Naive thymus-derived CD8-positive, alpha-beta T cell (primary cell): ENCODE measurements at places on chromosomes 1 and 21.

GRCh38 chr1:168556647-168557046, 12.8 kb upstream of the XCL2 start:
- DNase-seq, result no peak

DNA sequence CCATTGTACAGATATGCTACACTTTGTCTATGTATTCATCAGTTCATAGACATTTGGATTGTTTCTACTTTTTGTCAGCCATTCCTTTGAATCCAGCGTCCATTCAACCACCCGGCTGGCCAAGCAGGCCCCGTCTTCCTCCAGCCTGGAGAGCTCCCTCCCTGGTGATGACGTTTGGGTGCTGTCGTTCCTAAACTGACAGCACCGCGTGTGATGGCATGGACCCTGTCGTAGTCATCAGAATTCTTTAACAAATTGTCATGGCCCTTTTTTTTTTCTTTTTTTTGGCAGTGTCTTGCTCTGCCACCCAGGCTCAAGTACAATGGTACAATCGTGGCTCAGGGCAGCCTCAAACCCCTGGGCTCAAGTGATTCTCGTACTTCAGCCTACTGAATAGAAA, 138.6 kb upstream of the ERRFI1 start:
- no peak for DNase-seq

- DNase-seq, result no peak
Observed at GRCh38 chr1:157437296-157437695, 115.0 kb downstream of the FCRL5 start.

DNA sequence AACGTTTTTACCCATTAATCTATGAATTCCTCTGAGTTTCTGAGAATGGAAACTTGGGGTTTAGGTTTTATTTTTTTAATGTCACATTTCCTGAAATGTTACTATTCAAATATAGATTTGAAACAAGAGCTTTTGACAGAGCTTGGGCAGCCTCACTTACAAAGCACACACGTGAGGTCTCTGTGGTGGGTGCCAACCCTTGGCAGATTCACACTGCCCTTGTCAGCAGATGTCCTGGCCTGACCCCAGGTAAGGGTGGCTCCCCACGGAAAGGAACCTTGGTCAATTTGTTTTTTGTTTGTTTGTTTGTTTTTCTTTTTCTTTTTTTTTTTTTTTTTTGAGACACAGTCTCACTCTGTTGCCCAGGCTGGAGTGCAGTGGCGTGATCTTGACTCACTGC, 53.5 kb downstream of the FAAP20 start:
- DNase-seq, result no peak

- no peak for DNase-seq
Observed at GRCh38 chr21:45517249-45518065, 24.8 kb downstream of the SLC19A1 start.

- DNase-seq, result no peak
Observed at GRCh38 chr1:178488393-178488792, 8.4 kb downstream of the CLEC20A start.

DNA sequence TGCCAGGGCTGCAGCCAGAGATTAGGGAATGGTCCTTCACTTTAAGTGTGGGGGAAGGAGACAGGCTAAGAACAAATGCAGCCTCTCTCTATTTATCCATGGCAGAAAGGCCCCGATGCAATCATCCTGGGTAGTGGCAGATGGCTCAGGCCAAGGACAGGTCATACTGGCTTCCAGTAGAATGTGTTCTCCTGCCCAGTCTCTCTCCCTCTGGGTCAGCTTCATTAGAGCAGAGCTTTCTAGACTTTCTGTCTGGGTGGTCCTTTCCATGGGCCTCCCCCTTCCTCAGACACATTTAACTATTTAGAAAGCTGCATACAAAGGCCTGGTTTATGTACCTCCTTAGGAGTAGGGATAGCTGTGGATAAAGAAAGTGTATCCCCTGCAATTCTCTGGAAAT, 4.8 kb upstream of the PTCH2 start:
- no peak for DNase-seq

DNA sequence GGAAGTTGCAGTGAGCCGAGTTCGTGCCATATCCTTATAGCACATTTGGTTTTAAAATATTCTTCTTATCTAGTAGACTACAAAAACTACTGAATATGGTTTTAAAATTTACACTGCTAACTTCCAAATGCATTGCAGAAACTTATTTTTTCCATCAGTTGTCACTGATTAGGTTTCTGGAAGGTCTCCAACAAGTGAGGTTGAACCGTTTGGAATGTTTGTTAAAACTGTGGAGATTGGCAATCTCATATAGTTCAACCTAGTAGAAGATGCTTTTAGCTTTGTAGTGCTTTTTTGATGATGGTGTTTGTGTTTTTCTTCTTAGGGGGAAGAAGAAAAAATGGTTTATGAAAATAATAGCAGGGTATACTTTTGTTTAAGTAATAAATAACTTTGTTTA, 12.9 kb downstream of the CENPF start:
- no peak for DNase-seq

GRCh38 chr1:56123421-56123820, 455.9 kb downstream of the PLPP3 start:
- DNase-seq, result no peak

DNA sequence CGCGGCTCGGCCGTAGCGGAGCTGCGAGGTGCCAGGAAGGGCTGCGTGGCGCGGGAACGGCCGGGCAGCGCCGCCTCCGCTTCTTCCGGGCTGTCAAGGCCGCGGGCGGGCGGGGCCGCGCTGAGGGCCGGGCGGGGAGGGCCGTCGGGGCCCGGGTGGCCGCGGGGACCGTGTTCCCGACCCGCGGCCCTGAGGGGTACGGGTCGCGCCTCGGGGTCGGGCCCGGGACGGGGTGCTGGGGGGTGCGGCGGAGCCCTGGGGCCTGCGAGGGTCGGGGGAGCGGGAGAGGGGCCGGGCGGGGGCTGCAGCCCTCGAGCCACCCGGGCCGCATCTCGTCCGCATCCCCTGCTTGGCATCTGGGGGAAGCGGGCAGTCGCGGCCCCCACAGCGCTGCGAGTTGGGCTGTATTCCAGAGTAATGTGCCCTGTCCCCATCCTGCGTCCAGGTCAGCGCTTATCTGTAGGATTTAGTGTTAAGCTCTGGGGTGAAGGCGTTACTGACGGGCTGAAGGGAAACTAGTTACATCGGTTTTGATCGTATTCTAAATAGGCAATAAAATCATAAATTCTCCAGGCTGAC, 379 bp downstream of the RER1 start:
- no peak for DNase-seq

DNA sequence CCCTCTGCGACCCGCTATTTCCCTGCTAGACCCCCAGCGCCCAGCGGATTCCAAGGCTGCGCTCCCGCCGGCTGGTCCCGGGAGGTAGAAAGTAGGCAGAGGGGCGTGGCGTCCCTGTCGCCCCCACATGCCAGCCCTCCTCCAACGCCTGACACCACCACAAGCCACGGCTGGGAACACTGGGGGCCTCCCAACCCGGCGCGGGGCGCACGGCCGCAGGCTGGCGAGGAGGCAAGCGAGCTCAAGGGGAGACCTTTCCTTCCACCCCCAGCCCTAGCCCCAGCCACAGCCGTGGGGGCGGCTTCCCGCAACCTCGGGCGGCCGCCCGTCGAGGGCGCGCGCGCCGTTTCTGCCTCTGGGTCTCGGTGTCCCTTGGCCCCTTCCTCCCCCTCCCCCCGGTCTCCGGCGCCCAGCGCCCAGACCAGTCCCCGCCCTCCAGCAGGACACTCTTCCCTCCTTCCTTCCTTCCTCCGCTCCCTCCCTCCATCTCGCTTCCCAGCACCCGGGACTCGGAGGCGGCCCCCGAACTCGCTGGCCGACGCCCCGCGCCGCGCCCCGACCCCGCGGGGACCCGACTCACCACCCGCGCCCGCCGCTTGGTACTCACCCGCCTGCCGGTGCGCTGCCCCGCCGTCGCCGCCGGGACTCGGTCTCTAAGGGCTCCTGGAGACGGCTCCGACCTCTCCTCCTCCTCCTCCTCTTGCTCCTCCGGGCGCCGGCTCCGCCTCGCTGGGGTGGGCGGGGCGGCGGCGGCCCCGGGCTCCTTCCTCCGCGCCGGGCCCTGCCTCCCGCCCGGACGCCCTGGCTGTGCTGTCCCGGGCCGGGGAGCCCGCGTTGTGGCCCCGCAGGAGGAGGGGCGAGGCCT, at the start of gene GNG12:
TSS of gene GNG12 (minus strand) at position 731 of the 865 bp plus-strand sequence. CDS start 125,781 bp downstream, outside the sequence.
- DNase-seq, result no peak

GRCh38 chr1:207412845-207413244, 41.3 kb upstream of the CR2 start:
- DNase-seq, result no peak

GRCh38 chr1:91026777-91027176, 4.9 kb upstream of the ZNF644 start:
- DNase-seq, result no peak

DNA sequence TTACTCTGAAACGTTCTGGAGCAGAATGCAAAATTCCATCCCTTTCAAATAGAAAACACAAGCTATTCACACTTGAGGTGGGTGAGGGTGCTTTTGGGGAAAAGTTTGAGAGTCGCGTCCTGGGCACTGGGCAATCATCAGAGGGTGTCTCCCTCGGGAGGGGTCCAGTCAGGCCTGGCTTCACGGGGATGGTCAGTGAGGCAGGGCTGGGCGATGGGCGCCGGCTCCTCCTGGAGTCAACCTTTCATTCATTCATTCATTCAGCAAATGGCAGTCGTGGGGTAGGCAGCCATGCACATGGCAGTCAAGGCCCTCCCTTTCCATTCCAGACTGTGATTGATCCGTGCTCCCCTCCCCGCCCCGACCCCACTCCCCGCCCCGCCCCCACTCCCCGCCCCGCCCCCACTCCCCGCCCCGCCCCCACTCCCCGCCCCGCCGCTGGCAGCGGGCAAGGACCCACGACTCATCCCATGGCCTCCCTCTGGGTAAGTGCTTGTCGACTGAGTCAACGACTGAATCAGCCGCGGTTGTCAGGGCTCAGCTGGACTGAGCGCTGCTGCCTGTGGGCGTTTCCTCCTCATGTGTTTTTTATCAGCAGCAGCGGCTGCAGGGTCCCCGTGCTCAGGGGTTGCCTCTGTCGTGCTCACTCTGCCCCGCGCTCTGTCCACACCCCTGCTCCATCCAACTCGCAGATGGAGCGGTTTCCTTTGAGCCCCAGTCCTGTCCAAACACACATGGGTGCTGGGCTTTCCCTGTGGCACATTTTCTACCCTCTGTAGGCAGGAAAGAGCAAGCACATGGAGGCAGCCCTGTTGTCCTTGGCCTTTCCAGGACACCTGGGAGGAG, 12.5 kb upstream of the SPSB1 start:
- no peak for DNase-seq

DNA sequence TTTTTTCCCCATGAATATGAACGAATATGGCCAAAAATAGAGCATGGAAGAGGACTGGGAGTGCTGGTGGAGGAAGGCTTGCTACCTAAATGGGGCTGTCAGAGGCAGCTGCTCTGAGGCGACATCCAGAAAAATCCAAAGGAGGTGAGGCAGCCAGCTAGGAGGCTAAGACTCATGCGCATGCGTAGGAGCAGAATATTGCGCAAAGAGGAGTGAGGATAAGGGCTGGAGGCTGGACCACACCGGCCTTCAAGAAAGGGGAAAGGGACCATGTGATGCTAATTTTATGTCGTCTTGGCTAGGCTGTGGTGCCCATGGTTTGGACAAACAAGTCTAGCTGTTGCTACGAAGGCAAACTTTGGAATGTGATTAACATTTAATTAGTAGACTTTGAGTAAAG, 30.5 kb downstream of the HEYL start:
- no peak for DNase-seq

- no peak for DNase-seq
Observed at GRCh38 chr1:58982259-58982998, 198.6 kb upstream of the JUN start.

GRCh38 chr1:168497376-168497950, 46.3 kb downstream of the XCL2 start:
- DNase-seq, result no peak
